Activated CD4-positive, alpha-beta T cell treated with anti-CD3 and anti-CD28 coated beads for 48 hours (primary cell): ENCODE measurements at places on chromosomes 16 and 17.

GRCh38 chr17:53088481-53088880, 734.2 kb upstream of the KIF2B start:
- DNase-seq, result no peak

- no peak for DNase-seq
Observed at GRCh38 chr16:71700831-71701230, 23.7 kb downstream of the PHLPP2 start.

- DNase-seq, result peak; percentile 38
Observed at GRCh38 chr17:3740611-3741073, 16.9 kb downstream of the HASPIN start.

DNA sequence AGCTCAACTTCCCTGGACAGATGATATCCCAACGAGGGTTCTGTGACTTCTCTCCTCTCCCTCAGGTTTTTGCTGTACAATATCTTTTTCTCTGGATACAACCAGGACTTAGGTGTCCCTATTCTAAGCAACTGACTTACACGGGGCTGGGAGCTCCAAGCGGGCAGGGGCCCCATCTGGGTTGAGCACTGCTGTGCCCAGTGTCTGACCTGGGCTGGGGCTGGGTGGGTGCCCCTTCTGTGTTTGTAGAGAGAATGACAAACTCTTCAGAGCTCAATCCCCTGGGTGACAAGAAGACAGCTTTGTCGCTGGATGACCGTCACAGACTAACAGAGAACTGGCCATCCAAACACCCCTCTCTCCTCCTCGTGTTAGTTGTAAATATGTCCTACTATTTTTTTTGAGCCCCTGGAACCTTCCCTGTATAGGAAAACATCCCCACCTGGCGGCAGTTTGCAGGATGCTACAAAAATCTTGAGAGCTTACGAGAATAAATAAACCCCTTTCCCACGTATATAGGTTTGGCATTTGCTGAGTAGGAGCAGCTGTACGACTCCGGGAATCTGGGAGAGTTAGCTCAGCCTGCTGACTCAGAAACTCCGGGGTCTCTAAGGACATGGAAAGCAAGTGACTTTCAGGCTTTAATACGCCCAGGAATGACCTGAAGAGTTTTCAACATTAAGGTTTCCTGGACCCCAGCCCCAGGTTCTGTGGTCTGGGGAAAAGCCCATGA, 23.7 kb upstream of the RCVRN start:
- DNase-seq, result no peak

DNA sequence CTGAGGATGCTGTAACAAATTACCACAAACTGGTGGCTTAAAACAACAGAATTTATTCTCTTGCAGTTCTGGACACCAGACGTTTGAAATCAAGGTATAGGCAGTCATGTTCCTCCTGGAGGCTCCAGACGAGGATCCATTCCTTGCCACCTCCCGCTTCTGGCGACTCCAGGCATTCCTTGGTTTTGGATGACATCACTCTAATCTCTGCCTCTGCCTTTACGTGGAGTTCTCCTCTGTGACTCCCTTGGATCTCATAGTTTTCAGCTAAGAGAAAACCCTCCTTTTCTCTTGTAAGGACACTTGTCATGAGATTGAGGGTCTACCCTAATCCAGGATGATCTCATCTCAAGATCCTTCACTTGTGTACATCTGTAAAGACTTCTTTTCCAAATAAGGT, 31.4 kb upstream of the HS3ST3B1 start:
- no peak for DNase-seq

DNA sequence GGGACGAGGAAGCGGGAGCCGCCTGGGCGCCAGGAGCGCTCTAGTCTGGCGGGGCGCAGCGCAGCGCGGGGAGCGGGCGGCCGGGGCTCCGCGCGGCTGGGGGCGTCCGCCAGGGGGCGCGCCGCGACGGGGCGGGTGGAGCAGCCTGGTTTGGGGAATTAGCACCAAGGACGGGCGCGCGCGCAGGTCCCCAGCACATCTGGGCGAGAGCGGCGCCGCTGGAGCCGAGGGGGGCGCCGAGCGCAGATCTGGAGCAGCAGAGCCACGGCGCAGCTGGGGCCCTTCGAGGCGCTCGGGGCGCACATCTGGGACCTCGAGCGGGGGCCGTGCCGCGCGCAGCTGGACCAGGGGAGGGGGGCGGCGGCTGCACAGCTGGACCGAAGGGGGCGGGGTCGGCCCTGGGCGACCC, at the start of gene NXPH3:
TSS of gene NXPH3 (plus strand) at position 193 of the 409 bp plus-strand sequence. CDS start 349 bp downstream, outside the sequence.
- peak; percentile 82 for DNase-seq
